ENCODE measurements at places on chromosomes 4 and X.

GRCh38 chr4:76960014-76960413 lies 10.5 kb downstream of the SEPTIN11 start:
- DNase-seq, result no peak

GRCh38 chrX:110182865-110183264 lies 135.0 kb downstream of the AMMECR1 start:
- no peak for DNase-seq

GRCh38 chrX:12379671-12380070 lies 241.4 kb downstream of the FRMPD4 start:
- no peak for DNase-seq

GRCh38 chr4:119962631-119963030 lies 104.0 kb downstream of the MAD2L1 start:
- DNase-seq, result no peak

DNA sequence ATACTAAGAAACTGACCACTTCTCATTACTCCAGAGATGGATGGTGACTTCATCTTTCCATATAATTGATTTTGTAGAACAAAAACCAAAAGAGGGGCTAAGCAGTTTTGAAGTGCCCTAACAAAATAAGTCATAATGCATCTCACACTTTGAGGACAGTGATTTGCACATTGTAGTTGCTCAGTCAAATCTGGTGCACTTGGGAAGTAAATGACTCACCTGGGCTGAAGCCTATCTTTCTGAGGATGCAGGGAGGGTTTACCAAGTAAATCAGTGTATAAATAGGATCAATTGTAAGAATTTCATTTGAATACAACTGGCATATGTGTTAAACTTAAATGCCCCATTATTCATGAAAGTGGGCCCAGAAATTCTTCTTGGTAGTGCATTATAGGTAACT lies 134.2 kb downstream of the DCLK2 start:
- DNase-seq, result no peak

DNA sequence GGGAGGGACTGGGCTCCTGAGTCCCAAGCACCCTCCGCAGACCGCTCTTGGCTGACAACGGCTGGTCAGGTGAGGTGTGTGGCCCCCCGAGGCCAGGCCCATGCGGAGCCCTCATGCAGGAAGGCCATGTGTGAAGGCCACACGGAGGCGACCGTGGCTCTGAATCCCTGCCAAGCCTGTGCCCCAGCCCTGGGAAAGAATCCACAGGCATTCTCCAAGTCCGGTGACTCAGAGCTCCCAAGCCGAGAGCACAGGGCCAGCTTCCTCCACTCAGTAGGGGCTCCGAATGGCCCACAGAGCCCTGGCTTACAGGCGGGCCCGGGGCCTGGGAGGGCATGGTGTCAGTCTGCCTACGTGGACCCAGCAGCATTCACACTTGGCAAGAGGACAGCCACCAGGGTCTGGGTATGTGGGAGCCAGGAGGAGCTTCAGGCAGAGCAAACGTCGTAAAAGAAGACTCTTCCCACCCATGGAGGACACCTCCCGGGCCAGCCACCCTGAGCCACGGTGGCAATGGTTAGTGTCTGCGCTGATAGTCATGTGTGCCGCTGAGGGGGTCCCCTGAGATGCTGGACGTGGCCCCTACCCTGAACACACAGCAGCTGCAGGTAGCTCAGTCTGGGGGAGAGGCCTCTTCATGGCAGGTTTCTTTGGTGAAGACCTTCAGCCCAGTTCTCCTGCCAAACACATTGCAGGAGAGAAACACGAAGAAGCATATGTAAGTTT lies 105.7 kb downstream of the PSAPL1 start:
- no peak for DNase-seq

DNA sequence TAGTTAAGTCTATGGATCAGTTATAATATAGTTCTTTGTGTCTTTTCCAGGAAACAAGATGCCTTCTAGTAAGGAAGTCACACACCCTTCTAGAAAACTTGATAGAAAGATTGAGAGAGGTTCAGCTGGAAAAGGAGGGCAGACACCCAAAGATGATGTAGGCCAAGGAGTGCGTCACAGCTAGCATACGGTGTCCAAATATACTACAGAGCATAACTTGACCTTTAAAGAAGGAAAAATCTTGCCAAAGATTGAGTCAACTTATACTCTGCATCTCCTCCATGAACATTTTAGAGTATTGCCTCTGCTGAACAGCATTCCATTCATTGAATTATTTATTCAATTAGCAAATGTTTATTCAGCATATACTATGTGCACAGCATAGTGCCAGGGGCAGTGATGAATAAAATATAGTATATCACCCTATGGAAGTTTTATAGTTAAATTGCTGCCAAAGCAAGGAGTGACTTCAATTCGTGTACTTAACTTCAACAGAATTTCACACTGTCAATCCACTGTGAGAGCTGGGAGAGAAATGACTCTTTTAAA lies 51.9 kb upstream of the SLC6A14 start:
- no peak for DNase-seq

- no peak for DNase-seq
Observed at GRCh38 chr4:174053895-174054294, 229.6 kb downstream of the FBXO8 start.

GRCh38 chr4:688854-689681 lies at the start of gene SLC49A3:
TSS of gene SLC49A3 (minus strand) at chr4:689151. CDS start at chr4:689127, 24 bp downstream.
- no peak for DNase-seq
